D721Med (cell line): ENCODE measurements at places on chromosomes 1 and 21.

GRCh38 chr1:81801651-81802456 lies 1.1 kb downstream of the ADGRL2 start:
- DNase-seq = no peak

- no peak for DNase-seq
Measured at GRCh38 chr1:57132993-57133622, 167.3 kb upstream of the C8B start.

- no peak for DNase-seq
Measured at GRCh38 chr1:208787219-208787618, 543.0 kb upstream of the PLXNA2 start.

- no peak for DNase-seq
Measured at GRCh38 chr1:116907351-116907750, 2.4 kb upstream of the PTGFRN start.

DNA sequence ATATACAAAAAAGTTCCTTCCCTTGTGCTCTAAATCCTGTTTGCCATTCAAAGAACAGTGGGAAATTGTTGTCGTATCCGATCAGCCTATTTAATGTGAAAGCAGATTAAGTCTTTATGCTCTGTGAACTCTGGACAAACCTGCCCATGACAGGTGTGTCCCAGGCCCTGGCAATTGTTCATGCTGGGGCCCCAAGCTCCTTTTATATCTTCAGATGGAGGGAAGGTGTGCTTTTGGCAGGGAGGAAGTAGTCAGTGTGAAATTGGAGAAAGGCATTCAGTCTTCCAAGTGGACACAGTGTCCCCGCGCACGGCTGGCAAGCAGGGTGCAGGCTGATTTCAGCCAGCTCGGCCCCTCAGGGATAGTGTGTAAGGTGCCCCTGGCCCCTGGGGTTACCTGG lies 135.1 kb upstream of the F3 start:
- DNase-seq = no peak

- no peak for DNase-seq
Measured at GRCh38 chr1:196088541-196088940, 519.7 kb downstream of the KCNT2 start.

DNA sequence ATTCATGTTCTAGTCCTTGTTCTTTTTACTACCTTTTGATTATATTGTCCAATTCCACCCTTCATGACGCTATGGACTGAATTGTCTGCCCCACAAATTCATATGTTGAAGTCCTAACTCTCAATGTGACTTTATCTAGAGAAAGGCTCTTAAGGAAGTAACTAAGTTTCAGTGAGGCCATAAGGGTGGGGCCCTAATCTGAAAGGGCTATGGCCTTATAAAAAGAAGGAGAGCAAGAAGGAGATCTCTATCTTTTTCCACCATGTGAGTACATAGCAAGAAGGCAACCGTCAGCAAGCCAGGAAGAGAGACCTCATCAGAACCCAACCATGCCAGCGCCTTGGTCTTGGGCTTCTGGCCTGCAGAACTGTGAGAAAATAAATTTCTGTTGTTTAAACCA lies 95.9 kb downstream of the HIVEP3 start:
- DNase-seq = no peak

DNA sequence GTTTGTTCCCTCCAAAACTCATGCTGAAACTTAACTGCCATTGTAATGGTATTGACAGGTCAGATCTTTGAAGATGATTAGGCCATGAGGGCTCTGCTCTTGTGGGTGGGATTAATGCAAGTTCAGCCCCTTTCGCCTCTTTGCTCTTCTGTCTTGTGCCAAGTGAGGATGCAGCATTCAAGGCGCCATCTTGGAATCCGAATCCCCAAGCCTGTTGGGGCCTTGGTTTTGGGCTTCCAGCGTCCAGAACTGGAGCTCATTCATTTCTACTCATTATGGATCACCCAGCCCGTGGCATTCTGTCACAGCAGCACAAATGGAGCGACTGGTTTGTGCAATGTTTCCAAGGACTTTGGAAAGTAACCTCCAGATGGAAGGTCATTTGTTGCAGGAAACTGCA lies 5.6 kb downstream of the TTC34 start:
- DNase-seq = no peak

DNA sequence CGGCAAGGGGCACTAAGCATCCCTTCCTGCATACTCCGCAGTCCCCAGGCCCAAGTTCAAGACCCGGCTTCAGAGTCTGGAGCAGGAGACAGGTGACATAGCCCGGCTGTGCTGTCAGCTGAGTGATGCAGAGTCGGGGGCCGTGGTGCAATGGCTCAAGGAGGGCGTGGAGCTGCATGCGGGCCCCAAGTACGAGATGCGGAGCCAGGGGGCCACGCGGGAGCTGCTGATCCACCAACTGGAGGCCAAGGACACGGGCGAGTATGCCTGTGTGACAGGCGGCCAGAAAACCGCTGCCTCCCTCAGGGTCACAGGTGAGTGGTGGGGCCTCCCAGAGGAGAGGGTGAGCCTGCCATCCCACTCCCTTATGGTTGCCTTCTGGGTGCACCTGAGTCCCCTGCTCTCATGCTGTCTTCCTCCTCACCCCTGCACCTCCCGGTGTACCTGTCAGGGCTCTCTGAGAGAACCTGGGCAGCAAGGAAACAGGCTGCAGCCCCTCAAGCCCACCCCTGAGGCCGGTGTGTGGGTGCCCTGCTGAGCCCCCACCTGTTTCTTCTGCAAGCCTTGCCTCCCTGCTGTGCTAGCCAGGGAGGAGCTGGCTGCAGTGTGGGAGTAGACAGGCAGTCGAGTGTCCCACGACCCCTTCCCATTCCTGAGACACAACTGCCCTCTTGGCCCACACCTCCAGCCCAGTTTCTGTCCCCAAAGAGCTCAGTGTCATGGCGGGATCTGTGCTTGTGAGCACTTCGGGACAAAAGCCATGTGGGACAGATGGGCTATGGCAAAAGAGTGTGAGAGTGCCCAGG lies 99.2 kb downstream of the TRIM11 start:
- no peak for DNase-seq

- DNase-seq = no peak
Measured at GRCh38 chr1:224541901-224542630, 74.1 kb upstream of the CNIH3 start.

DNA sequence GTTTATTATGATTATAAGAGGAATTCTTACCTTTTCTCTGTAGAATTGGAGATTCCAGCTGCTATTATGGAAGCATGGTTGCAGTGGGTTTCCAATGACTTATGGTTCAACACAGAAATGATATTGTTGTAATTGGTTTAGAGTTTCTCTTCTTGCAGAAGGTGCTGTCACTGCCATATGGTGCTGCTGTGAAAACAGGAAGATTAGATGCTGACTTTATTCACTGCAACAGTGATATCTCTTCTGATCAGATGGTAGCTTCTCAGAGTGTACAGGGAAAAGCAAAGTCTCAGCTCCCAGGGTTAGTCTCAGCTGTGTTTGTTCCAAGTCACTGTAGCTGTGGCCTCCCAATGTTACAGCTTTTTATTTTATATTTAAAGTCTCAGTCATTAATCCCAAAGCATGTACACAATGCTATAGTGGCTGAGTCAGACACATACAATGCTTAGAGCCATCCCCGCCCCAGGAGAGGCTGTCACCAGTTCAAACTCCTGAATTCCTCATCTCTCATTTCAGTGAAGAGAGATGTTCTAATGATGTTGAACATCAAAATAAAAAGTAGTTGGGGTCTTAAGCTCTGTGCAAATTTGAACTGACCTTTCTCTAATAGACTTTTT lies 42.7 kb upstream of the RGS2 start:
- no peak for DNase-seq

- DNase-seq = no peak
Measured at GRCh38 chr1:9892563-9893528, 17.2 kb downstream of the CTNNBIP1 start.

DNA sequence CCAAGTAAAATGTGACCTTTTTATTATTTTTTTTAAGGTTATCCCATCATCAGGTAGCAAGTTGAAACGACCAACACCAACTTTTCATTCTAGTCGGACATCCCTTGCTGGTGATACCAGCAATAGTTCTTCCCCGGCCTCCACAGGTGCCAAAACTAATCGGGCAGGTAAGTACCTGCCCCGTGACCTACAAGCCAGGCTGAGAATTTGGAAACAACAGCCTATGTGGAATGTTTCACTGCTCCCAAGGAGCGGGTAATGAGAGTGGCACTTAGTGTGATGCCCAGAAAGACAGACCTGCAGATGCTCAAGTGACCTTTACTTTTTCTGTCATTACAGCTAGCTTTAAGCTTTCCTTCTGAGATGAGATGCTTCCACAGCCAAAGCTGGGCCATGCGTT lies 6.9 kb upstream of the BMP8A start:
- no peak for DNase-seq

DNA sequence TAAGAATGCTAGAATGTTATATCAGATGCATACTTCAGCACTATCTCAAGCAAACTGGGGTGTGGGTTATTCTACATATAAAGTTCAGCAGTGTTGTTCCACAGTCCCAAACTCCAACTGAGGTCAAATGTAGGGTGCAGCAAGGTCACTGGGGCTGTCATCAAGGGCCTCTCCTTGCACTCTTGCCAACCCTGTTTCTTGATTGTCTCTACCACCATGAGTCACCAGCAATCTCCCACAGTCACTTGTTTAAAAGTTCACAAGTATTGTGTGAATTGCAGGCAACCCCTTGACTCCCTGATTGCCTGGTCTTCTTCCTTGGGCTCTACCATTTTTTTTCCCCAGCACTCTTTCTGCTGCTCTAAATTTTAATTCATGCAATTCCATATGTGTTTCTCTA lies 10.6 kb downstream of the METTL18 start:
- DNase-seq = no peak

GRCh38 chr1:203060115-203060514 lies 25.7 kb downstream of the MYOG start:
- DNase-seq = no peak

DNA sequence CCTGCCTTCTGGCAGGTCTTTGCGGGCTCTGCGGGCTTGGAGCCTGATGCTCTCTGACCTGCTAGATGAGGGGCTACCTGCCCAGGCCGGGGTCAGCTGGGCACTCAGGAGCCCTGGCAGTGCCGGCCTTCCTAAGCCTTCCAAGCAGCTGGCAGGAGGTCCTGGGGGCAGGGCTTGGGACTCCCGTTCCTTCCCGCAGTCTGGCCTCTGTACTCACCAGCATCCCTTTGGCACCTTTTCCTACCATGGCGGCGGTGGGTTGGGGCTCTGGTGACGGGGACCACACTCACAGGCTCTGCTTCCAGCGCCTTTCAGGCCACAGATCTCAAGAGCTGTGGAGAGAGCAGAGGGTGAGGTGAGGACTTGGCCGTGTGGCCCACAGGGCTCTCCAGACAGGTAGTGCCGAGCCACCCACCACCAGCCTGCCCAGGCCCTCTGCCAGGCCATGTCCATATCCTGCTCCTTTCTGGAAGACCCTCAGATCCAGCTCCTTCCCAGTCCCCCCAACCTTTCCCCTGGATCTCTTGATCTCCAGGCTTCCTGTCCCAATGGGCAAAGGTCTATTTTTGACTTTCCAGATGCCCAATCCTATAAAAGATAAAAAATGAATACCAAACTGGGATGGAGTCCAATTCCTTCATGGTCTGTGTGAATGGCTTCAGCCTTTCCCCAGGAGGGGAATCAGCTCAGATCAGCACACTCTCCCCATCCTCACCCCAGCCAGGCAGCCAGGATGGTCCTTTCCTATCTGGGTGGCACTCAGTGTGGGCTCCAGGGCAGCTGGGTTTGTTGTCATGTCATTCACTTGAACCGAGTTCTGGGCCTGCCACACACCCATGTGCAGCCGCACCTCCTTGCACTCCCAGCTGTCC lies 7.0 kb downstream of the SLC6A9 start:
- no peak for DNase-seq

DNA sequence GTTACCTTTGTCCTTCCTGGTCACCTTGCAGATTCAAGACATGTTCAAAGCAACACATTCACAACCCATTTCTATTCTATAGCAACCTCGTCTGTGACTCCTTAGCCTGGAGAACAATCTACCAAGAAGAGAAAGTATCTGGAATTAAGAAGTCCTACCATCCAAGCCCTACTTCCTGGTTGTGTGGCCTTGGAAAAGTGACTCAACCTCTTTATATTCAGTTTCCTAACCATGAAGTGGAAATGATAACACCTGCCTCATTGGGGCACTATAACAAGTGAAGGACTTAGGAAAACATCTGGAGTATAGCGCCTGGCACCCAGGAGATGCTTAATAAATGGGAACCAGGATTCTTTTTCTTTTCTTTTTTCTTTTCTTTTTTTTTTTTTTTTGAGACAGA lies 36.5 kb upstream of the SRRM1 start:
- no peak for DNase-seq

DNA sequence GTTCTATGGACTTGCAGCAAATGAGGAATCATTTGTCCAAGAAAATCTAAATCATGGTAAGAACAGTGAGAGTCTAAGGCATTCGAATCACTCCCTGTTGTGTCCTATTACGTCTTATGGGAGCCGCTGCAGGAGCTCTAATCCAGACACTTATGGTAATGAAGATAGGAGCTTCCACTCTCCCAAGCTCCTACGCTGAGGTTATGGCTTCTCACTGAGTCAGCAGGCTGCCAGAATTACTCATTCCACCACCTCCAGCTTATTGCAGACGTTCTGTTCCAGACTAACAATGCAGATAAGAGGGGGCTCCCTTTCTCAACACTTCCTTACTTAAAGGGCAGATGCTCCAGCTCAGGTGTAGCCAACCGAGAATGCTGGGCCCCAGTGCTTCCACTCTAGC lies 212.6 kb downstream of the GREM2 start:
- no peak for DNase-seq

DNA sequence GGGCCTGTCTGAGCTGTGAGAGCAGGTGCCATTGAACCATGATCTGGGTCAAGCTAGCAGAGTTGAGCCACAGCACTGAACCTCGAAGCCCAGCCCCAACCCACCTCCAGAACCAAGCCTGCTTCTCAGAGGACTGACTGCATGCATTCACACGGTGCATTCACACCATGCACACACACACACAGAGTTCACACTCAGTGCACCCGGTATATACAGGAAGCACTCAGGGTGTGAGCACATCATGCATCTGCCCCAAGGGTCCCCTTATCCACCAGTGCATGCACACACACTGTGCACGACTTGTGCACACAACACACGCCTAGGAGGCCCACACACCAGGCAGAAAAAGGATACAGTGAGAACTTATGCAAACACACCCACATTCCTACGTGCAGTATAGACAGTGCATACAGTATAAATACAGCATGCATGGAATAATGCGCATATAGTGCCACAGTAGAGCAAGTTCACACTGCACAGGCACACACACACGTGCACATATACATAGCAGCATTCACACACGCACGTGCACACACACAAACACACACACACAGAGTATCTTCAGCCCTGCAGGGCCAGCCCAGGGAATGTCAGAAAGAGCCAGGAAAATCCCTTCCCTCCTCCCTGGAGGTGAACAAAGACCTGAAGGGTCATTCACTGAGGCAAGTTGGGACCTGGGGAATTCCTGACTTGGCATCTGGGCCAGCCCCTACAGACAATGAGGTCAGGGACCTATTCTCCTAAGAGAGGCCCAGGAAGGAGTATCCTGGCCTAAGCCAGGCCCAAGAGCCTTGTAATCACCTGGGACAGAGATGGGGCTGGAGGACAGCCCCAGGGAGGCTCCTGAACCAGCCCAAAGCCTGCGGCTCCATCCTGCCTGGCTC lies 42.1 kb downstream of the CAMK2N1 start:
- DNase-seq = no peak

- peak; percentile 88 for DNase-seq
Measured at GRCh38 chr1:151165281-151165737, 393 bp downstream of the LYSMD1 start.
